ENCODE measurements at places on chromosomes 4 and X.

- no peak for DNase-seq
Measured at GRCh38 chrX:81392396-81392795, 190.5 kb downstream of the SH3BGRL start.

GRCh38 chr4:112284662-112285411, 867 bp downstream of the TIFA start:
- DNase-seq, result no peak

DNA sequence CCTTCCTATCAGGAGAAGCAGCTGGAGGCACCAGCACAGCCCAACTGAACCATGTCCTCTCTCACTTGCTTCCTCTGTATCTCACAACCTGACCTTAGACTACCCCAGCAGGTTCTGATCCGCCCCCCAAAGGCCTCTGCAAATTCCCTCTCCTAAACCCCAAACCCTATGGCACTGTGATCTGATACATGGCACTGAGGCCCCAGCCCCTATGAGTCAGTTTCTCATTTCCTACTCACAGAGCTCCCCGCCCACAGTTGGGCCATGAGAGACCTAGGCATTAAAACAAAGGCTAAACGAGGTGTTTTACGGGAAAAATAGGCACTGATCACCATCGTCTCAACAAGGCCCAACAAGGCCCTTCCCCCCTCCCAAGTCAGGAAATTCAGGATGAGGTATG, 19.1 kb downstream of the SASH3 start:
- no peak for DNase-seq

- no peak for DNase-seq
Measured at GRCh38 chr4:127686658-127687057, 43.5 kb upstream of the SLC25A31 start.

DNA sequence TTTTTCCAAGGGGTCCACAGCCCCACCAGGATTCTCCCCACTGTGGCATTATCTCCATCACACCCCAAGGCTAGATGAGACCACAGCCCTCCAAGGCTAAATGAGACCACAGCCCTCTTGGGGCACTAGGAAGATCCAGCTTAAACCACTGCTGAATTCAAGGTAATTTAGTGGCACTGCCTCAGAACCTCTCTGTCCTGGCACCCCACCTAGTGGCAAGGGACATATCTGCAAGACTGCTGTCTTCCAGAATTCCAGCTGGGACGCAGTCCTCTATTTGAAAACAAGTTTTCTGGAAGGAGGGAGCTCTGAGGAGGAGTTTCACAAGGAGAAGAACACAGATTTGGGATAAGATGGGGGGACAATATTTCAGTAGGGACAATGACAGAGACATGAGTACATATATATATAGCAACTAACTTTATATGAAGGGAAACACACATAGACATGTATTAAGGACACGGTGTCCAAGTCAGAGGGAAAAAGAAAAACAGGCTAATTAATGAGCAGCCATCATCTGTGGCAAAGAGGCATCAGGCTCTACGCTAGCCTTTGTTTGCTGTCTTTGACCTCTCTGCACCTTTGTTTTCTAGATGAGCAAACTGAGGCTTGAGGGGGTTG, 9.3 kb downstream of the CETN2 start:
- DNase-seq, result no peak

DNA sequence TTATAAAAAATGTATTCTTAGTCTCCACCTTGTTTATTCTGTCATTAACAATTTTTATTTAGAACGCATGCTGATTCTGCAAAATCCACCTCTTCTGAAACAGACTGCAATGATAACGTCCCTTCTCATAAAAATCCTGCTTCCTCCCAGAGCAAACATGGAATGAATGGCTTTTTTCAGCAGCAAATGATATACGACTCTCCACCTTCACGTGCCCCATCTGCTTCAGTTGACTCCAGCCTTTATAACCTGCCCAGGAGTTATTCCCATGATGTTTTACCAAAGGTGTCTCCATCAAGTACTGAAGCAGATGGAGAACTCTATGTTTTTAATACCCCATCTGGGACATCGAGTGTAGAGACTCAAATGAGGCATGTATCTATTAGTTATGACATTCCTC, 75.6 kb upstream of the SMARCA5 start:
- DNase-seq, result no peak

DNA sequence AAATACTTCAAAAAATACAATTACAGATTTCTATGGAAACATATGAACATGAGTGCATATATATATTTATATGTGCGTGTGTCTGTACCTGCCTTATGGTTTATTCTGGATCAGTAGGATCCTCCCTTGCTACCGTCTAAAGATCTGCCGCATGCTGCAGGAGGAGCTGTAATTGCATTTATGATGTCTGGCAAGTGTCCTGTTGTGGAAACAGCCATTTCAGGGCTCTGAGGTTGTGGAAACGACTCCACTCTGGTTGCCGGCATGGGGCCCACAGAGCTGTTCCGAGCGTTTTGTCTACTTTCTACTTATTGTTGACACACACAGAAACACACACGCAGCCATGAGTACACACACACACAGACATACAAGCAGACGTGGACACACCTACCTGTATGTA, 21.3 kb downstream of the CD99 start:
- DNase-seq, result no peak

GRCh38 chrX:118495958-118496762, 545 bp downstream of the DOCK11 start:
- peak; percentile 57 for DNase-seq

- peak; percentile 71 for DNase-seq
Measured at GRCh38 chr4:153488006-153488891, 22.1 kb downstream of the TMEM131L start.

DNA sequence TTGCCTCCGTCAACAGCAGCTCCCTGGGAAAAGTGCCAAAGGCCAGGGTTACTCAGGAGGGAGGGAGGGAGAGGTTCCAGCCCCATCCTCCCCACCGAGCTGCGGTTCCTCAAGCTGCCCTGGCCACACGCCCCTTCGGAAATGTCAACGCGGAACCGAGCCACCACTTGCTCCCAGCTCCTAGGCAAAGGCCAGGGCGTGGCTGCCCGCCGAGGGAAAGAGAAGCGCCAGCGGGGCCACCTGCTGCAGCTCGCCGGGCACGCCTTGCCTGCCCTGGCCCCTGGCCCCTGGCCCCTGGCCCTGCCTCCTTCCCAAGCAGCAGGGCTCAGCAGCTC, 15.3 kb downstream of the SLC6A8 start:
- no peak for DNase-seq

- no peak for DNase-seq
Measured at GRCh38 chr4:184328022-184328736, 110.5 kb upstream of the ENPP6 start.

DNA sequence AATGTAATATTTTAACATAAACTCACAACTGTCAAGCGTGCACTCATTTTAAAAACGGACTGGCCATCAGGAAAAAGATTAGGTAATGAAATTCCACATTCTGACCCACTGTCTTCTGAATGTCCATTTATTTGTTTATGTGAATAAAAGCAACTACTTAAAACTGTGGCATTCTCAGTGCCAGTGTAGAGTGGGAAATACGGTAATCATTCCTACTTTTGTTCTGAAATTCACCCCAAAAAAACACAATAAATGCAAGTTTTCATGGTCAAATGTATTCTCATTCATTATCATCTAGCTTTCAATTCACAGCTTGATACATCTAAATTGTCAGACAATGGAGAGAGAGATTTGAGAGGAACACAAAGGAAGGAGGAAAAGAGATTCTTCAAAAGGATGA, 260.9 kb downstream of the DCHS2 start:
- DNase-seq, result no peak

- no peak for DNase-seq
Measured at GRCh38 chr4:134189949-134190348, 11.6 kb downstream of the PABPC4L start.

DNA sequence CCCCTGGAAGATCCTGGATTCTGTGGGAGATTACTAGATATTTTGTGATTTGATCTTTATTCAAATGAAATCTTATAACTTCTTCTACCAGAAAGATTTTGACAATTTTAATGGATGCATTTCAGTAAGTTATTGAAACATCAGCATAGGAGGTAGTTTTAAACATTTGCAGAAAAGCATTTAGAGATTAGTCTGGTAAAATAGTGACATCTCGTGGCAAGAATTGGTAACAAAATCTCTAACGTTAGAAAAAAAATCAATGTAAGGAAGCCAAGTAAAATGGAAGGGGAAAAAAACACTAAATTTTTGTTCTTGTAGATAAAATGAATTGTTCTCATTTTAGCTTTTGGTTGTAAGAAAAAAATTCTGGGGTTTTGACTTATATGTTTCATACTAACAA, 73.3 kb downstream of the TASL start:
- DNase-seq, result no peak

- no peak for DNase-seq
Measured at GRCh38 chr4:94603170-94603747, 151.5 kb downstream of the PDLIM5 start.

GRCh38 chrX:7147413-7147977, at the start of gene STS:
Gene STS, plus strand, starts transcription at chrX:7147712. Its CDS starts 105,488 bp downstream, at chrX:7253200.
- DNase-seq, result no peak

GRCh38 chrX:85922821-85923220, 124.5 kb downstream of the CHM start:
- DNase-seq, result no peak

DNA sequence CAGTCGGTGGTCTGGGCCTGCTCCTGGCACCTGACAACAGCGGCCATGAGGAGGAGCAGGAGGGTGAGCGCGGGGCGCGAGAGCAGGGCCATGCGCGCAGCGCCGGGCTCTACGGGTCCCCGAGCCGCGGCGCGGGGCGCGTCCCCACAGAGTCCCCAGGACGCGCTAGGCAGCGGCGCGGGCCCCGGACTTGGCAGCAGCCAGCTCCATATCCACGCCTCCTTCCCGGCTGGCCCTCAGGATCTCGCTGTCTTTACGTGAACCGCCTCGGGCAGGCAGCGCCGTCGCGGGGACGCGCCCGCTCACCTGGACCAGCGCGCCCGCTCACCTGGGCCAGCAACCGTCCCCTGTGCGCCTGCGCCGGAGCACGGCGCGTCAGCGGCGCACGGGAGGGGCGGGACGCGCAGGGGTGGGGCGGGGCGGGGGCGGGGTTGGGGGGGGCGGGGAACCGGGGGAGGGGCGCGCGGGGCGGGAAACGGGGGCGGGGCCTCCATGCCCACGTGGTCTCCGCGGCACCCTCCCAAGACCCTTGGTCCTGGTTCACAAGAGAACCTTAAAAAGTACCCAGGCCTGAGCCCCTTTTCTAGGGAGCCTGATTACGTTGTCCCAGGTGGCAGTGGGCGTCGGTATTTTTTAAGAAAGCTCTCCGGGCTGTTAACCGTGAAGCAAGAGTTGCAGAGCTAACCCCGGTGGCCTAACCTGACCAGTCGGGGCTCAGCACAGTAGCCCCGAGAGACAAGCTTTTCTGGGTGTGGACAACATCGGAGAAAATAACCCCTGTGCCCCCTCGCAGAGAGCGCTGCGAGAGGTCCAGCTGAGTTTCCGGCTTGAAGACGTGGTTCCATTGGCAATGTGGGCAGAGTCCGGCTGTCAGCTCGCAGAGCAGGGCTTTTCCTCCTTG, at the start of gene PLA2G12A:
Gene PLA2G12A, minus strand, starts transcription at position 353 of the 901 bp plus-strand sequence. Its CDS starts 261 bp downstream, at position 92.
- peak; percentile 65 for DNase-seq

DNA sequence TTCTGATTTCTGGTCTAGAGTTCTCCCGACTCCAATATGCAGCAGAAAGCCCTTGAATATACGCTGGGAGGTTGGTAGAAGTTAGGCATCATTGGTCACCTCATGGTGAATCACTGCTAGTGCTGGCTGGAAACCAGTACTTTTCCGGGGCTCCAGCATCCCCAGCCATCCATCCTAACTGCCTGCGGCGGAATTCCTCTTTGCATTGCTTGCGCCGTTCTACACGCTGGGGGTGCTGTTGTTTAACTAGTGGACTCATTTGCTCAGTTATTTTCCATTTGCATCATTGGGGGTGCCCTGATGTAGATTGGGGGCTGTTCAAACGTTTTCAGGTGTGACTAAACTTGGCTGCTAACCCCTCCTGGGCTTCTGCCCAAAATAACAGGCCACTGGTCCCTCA, 23.3 kb upstream of the GPR50 start:
- no peak for DNase-seq

DNA sequence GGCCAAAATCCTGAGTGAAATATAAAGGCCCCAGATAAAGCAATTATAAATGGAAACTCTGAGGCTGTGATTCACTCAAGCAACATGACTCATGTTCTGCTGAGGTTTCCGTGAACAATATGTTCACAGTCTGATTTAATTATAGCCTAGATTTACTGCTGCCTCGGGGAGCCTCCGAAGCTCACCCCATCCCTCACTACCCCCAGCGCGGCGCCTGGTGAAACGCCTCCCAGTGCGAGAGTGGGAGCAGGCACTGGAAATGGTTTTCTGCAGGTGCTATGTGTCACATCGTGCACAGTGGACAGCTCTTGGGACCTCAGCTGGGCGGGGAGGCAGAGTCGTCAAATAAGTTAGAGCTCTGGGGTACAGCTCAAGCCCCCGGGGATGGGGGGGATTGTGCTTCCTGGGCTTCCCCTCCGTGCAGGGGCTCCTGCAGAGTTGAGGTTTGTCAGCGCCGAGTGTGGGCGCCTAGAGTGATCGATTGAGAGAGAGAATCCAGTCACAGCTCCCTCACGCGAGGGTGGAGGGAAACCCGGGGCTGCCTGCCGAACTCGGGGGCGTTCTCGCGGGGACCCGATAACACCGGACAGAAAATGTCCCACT, 110.6 kb downstream of the PHKA2 start:
- DNase-seq, result no peak

- DNase-seq, result no peak
Measured at GRCh38 chrX:70338290-70338689, 48.4 kb downstream of the KIF4A start.

GRCh38 chr4:113687067-113687718, 74.3 kb downstream of the CAMK2D start:
- DNase-seq, result no peak

DNA sequence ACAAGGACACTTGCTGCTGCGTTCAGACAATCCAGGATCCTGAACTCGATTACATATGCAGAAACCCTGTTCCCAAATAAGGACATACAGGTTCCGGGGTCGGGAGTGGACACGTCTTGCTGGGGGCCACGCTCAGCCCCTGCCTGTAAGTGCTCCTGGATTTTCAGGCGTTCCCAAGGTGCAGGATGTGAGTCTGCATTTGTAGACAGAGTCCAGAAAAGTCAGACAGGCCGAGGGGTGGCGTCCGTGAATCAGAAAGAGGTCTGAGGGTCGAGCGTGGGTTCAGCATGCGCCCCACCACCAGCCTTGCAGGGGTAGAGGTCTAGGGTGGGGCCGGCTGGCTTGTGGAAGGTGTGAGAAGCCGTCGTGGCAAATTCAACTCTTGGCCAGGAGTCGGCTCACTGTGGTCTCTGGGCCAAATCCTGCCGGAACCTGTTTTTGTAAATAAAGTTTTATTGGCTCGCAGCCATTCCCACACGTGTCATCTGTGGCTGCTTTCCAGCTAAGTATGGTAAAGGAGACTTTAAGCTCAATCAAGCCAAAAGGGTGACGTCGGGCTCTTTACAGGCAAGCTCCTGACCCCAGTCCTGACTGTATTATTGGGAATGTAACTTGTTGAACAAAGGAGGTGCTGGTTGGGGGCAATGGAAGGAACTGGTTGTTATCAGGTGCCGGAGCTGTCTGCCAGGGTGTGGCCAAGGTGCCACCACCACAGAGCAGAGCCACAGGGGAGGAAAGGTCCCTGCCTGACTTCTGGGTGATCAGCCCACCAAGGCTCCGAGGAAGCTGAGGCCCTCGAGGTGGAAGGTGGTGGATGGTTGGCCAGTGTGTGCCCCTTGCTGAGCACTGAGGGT, 7.4 kb downstream of the DOK7 start:
- DNase-seq, result no peak

- no peak for DNase-seq
Measured at GRCh38 chr4:118865091-118865708, 23.5 kb upstream of the SYNPO2 start.

All from central memory CD8-positive, alpha-beta T cell (primary cell).